Thoracic aorta (tissue), 2 donors: ENCODE measurements at places on chromosomes 1 and 21. TPM values are rescaled to one million over a fixed set of nuclear protein-coding genes. Genes with fewer than 3 reads are reported as not detected.
A peak's percentile ranks its signal among the peaks of the same experiment; 100 is the strongest.

The KCNA2 gene
- 3.1 TPM for total RNA-seq

The TMCO4 gene
- total RNA-seq = 33.2 TPM

DNA sequence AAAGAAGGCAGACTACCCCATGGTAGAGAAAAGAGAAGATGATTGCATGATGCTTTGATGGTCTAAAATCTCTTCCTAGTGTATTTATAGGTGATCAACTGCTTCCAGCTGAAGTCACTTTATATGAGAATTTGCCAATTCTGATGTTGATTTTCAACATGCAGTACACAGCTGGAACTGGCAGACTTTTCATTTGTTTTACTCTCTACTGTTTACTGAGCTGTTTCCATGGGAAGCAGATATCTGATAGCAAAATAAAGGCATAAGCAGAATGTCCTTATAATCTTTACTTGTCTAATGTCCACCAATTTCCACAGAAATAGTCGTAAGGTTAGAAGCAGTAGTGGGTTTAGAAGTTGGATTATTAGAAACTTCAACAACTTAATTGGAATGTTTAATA lies 74.9 kb downstream of the SYDE2 start:
- no peak overlapping the region for H3K4me3 ChIP-seq
- no peak for DNase-seq
- H3K36me3 ChIP-seq = no peaks in the 10 kb centered on the region
- no peak overlapping the region for H3K27ac ChIP-seq
- no peaks in the 10 kb centered on the region for H3K27me3 ChIP-seq

- H3K4me1 ChIP-seq = no peaks in the 10 kb centered on the region
- no peaks in the 10 kb centered on the region for H3K27me3 ChIP-seq
- no peak overlapping the region for H3K4me3 ChIP-seq
Observed at GRCh38 chr1:165671526-165671925, 26.8 kb downstream of the ALDH9A1 start.

DNA sequence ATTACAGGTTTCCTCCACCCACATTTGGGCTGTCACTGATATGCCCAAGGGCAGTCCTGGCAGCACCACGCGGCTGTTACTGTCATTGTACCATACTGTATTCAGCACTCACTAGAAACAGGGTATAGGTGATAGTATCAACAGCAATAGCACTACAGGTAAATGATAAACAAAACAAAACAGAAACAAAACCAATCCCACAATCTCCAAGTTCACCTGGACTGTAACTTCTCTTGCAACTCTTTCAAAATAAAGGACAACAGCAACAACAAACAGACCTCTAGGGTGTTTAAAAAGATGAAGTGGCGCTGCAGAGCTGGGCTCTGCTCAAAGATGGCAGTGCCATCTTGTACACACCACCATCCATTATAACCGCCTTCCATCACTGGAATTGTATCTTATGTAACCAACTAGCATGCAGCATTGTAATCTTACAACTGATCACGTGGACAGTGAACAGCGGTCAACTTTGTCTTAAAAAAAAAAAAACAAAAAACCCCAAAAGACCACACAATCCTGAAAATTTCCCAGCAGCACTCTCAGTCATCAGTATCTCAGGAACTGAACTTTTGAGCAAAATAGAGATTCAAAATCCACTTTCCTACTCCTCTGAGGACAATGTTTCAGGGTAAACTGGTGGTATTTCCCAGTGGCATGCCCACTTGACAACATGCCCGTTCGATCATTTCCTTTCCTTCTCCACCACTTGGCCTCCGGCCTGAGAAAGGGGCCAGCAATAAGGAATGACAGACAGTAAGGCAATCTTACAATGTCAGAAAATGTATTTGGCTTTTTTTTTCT lies 3.8 kb downstream of the IRF2BP2 start:
- no peaks in the 10 kb centered on the region for H3K27me3 ChIP-seq
- no peak for DNase-seq
- peak overlapping the region; percentile 98 for H3K27ac ChIP-seq
- peaks cover 34% of the 10 kb centered on the region for H3K4me1 ChIP-seq
- peaks cover 13% of the 10 kb centered on the region for H3K36me3 ChIP-seq
- peak overlapping the region; percentile 87 for H3K4me3 ChIP-seq

The KDM5B gene
- 42.0 TPM for total RNA-seq

DNA sequence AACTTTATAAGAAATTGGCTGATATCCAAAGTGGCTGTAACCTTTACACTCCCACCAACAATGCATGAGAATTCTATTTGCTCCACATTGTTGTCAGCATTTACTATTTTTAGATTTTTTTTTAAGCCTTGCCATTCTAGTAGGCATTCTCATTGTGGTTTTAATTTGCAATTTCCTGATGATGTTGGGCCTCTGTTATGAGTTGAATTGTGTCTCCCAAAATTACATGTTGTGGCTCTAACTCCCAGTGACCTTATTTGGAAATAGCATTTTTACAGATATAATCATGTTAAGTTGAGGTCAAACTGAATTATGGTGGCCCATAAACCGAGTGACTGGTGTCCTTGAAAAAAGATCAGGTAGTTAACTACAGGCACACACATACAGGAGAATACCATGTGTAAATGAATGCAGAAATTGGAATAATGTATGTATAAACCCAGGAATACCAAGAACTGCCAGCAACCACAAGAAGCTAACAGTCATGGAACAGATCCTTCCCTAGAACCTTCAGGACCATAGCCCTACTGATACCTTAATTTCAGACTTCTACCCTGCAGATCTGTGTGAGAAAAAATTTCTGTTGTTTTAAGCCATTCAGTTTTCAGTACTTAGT lies 348.8 kb upstream of the DAB1 start:
- no peak for DNase-seq
- no peak overlapping the region for H3K27ac ChIP-seq
- no peaks in the 10 kb centered on the region for H3K27me3 ChIP-seq
- no peaks in the 10 kb centered on the region for H3K4me1 ChIP-seq

DNA sequence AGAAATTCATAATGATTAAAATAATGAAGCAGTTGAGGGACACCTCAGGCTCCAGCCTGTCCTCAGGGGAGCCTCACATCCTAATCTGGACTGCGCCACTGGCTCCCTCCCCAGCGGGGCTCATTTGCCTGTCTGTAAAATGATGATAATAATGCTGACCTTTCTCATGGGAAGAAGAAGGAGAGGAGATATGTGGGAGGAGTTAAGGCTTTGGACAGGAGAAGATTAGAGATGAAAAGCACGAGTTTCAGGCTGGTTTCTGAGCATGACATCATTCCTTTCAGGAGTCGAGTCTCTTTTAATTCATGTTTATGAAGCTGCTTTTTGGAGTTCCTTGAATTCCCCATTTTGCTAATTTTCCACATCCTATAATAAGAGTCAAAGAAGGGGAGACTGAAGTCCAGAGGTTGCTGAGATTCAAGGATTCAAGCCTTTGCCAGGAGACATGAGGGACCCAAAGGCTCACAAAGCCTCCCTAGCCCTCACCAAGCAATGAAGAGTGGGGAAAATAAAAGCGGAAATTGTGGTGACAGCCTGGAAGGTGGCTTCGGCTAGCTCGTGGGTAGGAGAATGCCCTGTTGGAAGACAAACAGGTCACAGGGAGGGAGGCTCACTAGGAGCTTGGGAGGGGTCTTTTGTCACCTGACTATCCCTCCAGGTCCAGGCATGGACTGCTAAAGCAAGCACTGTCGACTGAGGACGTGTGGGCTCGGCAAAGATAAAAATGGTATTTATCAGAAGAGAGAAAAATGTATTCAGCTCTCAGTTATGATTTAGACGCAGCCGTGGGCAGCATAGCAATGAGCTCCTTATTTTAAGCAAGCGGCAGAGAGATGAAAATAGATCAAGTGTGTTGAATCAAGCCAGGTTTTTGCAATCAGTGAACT lies 27.5 kb upstream of the STMN1 start:
- no peak for DNase-seq
- no peaks in the 10 kb centered on the region for H3K36me3 ChIP-seq
- H3K27ac ChIP-seq = no peak overlapping the region
- no peaks in the 10 kb centered on the region for H3K27me3 ChIP-seq

- H3K27ac ChIP-seq = peak overlapping the region; percentile 75
- H3K36me3 ChIP-seq = no peaks in the 10 kb centered on the region
- no peak for DNase-seq
- peaks cover 26% of the 10 kb centered on the region for H3K4me1 ChIP-seq
- H3K4me3 ChIP-seq = no peak overlapping the region
Observed at GRCh38 chr21:32523988-32524719, 61.2 kb downstream of the TCP10L start.

DNA sequence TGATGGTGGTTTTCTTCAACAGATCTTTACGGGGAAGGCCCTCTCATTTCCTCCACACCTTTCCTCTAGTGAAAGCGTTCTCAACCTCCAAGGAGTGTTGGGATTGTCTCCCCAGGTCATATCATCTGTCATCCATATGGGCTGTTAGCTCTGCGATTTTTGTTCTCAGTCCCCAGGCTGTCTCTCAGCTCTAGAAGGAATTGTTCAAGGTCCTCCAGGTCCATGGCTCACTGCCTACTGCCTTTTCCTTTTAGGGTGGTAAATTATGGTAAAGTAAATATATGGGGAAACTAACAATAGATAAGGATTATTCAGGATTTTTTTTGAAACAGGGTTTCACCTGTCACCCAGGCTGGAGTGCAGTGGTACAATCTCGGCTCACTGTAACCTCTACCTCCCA lies 37.6 kb downstream of the ELF3 start:
- no peak overlapping the region for H3K27ac ChIP-seq
- H3K4me1 ChIP-seq = no peaks in the 10 kb centered on the region

The KIF26B gene
- total RNA-seq = 0.14 TPM

- H3K4me3 ChIP-seq = no peak overlapping the region
- H3K4me1 ChIP-seq = no peaks in the 10 kb centered on the region
- H3K27ac ChIP-seq = no peak overlapping the region
Observed at GRCh38 chr21:39913706-39914305, 46.6 kb downstream of the PCP4 start.

GRCh38 chr1:90943966-90944365 lies 77.9 kb downstream of the ZNF644 start:
- H3K27ac ChIP-seq = no peak overlapping the region
- H3K4me3 ChIP-seq = no peak overlapping the region
- peaks cover 5% of the 10 kb centered on the region for H3K36me3 ChIP-seq

DNA sequence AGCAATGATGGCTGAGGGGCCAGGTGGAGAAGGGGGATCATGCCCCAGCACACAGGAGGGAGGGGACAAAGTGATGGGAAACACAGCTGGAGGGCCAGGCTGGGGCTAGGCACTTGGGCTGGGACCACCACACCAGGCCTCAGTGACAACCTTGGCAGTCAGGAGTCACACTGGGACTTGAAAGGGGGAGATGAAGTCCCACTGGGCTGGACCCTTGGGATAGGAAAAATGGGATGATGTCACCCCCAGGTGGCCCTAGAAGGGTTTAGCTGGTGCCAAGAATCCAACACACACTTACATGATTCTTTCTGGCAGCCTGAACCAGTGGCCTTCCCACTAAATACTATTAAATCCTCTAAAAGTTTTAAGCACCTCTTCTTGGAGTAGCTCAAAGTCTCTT lies 17.1 kb downstream of the ZBTB17 start:
- H3K4me3 ChIP-seq = no peak overlapping the region
- H3K4me1 ChIP-seq = peaks cover 69% of the 10 kb centered on the region
- peak overlapping the region; percentile 38 for H3K27ac ChIP-seq
- H3K27me3 ChIP-seq = no peaks in the 10 kb centered on the region
- no peak for DNase-seq

DNA sequence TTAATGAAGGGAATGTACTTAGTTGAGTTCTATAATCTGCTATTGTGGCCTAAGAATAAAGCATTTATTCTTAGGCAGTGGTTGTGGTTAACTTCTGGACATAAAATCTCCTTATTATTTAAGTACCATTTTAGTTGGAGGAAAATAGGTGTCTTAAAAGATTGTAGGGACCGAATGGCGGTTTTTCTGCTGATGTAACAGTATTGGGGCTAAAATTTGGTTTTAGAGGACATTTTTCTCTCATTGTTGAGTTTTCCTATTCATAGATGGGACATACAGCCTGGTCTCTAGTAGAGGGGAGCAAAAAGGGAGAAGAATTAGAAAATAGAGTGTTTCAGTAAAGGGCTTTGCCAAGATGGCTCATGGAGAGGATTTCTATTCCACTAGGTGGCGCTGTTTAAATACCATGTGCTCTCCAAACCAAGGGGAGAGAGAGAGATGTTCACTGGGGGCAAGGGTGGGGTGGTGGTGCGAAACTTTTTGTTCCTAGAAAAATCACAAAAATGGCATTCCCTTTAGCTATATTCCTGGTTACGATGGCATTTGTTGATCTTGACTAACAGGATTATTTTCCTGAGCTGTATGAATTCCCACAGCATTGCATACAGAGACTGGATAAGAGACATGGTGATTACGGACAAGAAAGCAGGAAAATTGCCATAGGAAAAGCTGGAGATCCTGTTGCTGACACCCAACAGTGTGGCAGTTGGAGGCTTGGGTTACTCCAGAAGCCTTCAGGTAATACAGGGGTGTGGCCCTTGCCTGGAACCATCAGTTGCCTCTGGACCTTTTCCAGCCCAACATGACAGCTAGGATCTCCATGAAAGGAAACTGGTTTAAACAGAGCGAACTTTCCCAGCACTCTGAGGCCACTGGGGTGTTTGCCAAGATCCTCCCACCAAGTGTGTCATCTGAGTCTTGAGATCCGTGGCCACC lies 18.2 kb upstream of the FCGR2A start:
- DNase-seq = no peak
- H3K27me3 ChIP-seq = peaks cover 6% of the 10 kb centered on the region
- H3K4me3 ChIP-seq = peak overlapping the region; percentile 61
- H3K36me3 ChIP-seq = no peaks in the 10 kb centered on the region
- H3K27ac ChIP-seq = no peak overlapping the region
- peaks cover 4% of the 10 kb centered on the region for H3K4me1 ChIP-seq

DNA sequence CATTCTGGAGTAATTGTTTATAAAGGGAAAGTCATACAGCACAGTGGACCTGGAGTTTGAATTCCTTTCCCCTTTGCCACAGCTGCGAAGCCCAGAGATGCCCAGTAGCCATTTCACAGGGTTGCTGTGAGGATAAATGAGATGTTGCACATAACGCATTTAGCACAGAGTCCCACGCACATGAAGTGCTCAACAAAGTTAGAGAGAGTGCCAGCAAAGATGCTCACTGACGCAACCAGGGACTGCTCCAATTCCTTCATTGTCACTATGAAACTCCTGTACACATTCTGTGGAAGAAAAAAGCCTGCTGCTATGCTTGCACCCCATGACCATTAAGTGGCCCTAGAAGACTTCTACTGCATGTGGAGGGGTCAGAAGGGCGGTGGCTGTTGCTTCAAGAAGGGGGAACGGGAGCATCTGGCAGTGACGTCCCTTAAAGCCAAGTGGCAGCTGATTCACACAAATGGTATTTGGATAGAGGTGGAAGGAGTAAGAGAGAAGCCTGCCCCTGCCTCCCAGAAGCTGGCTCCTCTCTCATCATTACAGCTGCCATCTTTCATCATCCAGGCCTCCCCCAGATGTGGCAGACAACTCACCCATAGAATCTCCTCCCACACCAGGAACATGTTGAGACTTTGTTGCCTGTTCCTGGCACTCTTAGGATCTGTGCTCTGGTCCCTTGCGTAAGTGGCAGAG lies 26.5 kb upstream of the VAV3 start:
- no peak for DNase-seq
- no peaks in the 10 kb centered on the region for H3K27me3 ChIP-seq
- no peaks in the 10 kb centered on the region for H3K4me1 ChIP-seq
- no peak overlapping the region for H3K4me3 ChIP-seq
- no peaks in the 10 kb centered on the region for H3K36me3 ChIP-seq
